ENCODE measurements at places on chromosomes 12 and 14. TPM values are rescaled to one million over a fixed set of nuclear protein-coding genes. Genes with fewer than 3 reads are reported as not detected.
A peak's percentile ranks its signal among the peaks of the same experiment; 100 is the strongest.

DNA sequence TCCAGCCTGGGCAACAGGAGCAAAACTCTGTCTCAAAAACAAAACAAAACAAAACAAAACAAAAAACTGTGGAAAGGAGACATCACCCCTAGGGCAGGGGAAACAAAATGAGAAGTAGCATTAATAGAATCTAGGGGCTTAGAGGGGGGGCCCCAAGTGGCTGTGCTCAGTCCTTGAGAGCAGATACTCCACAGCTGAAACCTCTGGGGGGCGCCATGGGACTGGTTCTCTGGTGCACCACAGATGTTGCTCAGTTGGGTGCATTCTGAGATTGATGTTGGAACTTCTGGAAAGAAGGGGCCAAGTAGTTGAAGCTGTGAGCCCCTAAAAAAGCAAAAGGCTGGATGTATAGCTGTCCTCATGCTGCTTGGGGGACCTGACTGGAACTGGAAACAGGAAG is 11.8 kb upstream of the SYNE2 start:
- H3K4me1 ChIP-seq: 0 out of 2 replicates have a peak, but pooled peaks cover 5% of the 10 kb centered on the region
- peaks cover 3% of the 10 kb centered on the region for H3K27me3 ChIP-seq
- H3K36me3 ChIP-seq: peaks cover 13% of the 10 kb centered on the region

KCNJ8 gene
- total RNA-seq: 1.9 TPM

DEPDC4 gene
- 5.5 TPM for total RNA-seq

DNA sequence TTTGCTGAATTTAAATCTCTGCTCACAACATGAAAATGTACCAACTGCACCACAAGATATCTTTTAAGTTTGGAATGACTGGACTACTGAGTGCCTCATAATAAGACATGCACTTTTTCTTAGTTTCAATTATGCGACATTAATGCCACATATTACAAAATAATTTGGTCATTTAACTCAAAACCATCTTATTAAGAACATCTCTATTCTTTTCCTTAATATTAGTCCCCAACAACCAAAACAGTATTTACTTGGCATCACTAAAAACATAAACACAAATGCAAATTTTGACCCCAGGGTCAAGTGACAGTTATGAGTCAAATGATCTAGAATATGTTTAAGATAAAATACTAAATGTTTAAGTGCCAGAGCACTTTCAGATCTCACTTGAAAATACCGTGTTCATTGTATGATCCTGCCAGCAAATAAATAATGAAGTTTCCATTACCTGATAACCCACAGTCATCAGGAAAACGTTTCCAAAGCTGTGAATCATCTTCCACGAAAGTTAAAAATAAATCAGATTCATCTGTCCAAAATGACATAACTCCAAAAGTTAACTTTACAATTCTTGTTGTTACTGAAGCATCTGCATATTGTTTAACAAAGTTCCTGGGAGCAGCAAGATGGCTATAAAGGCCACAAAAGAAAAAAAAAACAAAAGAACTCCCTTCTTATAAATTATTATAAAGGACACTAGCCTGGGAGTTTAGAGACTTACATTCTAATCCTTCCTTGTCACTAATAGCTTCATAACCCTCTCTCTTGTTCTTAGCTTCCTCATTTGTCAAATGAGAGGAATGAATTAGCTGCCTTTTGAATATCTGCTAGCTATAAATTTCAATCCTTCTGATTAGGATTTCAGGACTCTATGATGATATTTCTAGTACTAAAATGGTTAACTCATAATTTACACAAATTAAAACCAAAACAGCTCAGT is 30.5 kb upstream of the AP4S1 start:
- peaks cover 22% of the 10 kb centered on the region for H3K36me3 ChIP-seq
- no peaks in the 10 kb centered on the region for H3K27me3 ChIP-seq
- no peak for DNase-seq
- H3K4me1 ChIP-seq: peaks cover 55% of the 10 kb centered on the region

- H3K4me3 ChIP-seq: no peak overlapping the region
- H3K4me1 ChIP-seq: no peaks in the 10 kb centered on the region
- DNase-seq: no peak
- H3K27ac ChIP-seq: no peak overlapping the region
- H3K36me3 ChIP-seq: peaks cover 7% of the 10 kb centered on the region
Observed at GRCh38 chr12:88854260-88854659, 274.0 kb upstream of the KITLG start.

- H3K36me3 ChIP-seq: no peaks in the 10 kb centered on the region
- no peak overlapping the region for H3K27ac ChIP-seq
- H3K4me1 ChIP-seq: peaks cover 11% of the 10 kb centered on the region
- H3K4me3 ChIP-seq: no peak overlapping the region
Observed at GRCh38 chr12:4934407-4935035, 24.8 kb downstream of the KCNA1 start.

DNA sequence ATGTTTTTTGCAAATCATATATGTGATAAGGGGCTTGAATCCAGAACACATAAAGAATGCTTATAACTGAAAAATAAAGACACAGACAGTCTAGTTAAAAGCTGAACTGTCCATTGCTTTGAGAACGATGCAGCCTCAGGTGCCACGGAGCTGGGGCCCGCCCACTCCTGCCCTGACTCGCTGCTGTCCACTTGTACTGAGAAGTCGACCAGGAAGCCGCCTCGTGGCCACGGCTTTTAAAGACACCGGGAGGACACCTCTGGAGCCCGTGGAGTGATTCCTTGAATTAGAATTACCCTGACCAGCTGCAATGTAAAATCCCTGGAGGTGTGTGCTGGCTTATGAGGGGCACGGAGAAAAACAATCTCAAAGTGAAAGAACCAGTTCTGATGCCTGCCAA is 23.9 kb upstream of the TEX22 start:
- peaks cover 30% of the 10 kb centered on the region for H3K36me3 ChIP-seq
- DNase-seq: no peak
- H3K27ac ChIP-seq: no peak overlapping the region
- peaks cover 15% of the 10 kb centered on the region for H3K27me3 ChIP-seq
- H3K4me3 ChIP-seq: no peak overlapping the region
- peaks cover 11% of the 10 kb centered on the region for H3K4me1 ChIP-seq

- peaks cover 18% of the 10 kb centered on the region for H3K4me1 ChIP-seq
- DNase-seq: no peak
- H3K27me3 ChIP-seq: no peaks in the 10 kb centered on the region
- no peaks in the 10 kb centered on the region for H3K36me3 ChIP-seq
- no peak overlapping the region for H3K27ac ChIP-seq
- H3K4me3 ChIP-seq: no peak overlapping the region
Observed at GRCh38 chr14:32332415-32333316, 3.6 kb downstream of the AKAP6 start.

GRCh38 chr12:15563663-15564062 is 225.5 kb downstream of the EPS8 start:
- H3K27ac ChIP-seq: 0 out of 2 replicates have a peak overlapping the region, but pooled peaks have one; percentile 2
- no peak for DNase-seq
- H3K4me1 ChIP-seq: peaks cover 19% of the 10 kb centered on the region
- no peaks in the 10 kb centered on the region for H3K27me3 ChIP-seq

VTI1B gene
- 123 TPM for total RNA-seq

- no peak overlapping the region for H3K4me3 ChIP-seq
- H3K27me3 ChIP-seq: no peaks in the 10 kb centered on the region
- peaks cover 4% of the 10 kb centered on the region for H3K4me1 ChIP-seq
- H3K27ac ChIP-seq: no peak overlapping the region
- peaks cover 6% of the 10 kb centered on the region for H3K36me3 ChIP-seq
Observed at GRCh38 chr14:62558451-62558850, 486.8 kb downstream of the KCNH5 start.

GRCh38 chr14:32090686-32091085 is 13.6 kb downstream of the ARHGAP5 start:
- H3K27me3 ChIP-seq: no peaks in the 10 kb centered on the region
- no peak overlapping the region for H3K4me3 ChIP-seq
- DNase-seq: no peak
- H3K27ac ChIP-seq: no peak overlapping the region
- H3K4me1 ChIP-seq: peaks cover 22% of the 10 kb centered on the region

DNA sequence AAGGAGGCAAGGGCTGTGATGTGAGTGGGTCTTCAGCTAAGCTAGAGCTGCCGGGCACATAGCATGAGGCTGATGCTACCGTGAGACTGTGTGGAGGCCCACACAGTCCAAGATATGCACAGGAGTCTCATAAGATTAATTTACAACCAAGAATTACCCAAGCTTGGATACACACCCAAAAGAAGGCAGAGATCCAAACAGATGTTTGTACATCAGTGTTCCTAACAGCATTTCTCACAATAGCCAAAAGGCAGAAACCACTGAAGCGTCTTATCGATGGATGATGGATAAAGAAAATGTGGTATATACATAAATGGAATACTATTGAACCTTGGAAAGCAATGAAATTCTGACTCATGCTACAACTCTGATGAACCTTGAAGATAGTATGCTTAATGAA is 40.8 kb upstream of the RIC8B start:
- H3K4me1 ChIP-seq: 0 out of 2 replicates have a peak, but pooled peaks cover 3% of the 10 kb centered on the region
- H3K27ac ChIP-seq: no peak overlapping the region
- no peaks in the 10 kb centered on the region for H3K27me3 ChIP-seq
- no peak overlapping the region for H3K4me3 ChIP-seq
- H3K36me3 ChIP-seq: no peaks in the 10 kb centered on the region
- DNase-seq: no peak

PTGER2 gene
- 0.92 TPM for total RNA-seq

GPR84 gene
- total RNA-seq: not detected

NOPCHAP1 gene
- 38.2 TPM for total RNA-seq

FGF23 gene
- 0.24 TPM for total RNA-seq

GRCh38 chr12:80415466-80415865 is 28.6 kb upstream of the PTPRQ start:
- no peak for DNase-seq
- H3K4me3 ChIP-seq: no peak overlapping the region
- no peaks in the 10 kb centered on the region for H3K36me3 ChIP-seq
- H3K27me3 ChIP-seq: no peaks in the 10 kb centered on the region

- no peak overlapping the region for H3K27ac ChIP-seq
- H3K36me3 ChIP-seq: peaks cover 46% of the 10 kb centered on the region
- no peak overlapping the region for H3K4me3 ChIP-seq
- DNase-seq: no peak
- no peaks in the 10 kb centered on the region for H3K27me3 ChIP-seq
Observed at GRCh38 chr12:123346946-123347345, 17.7 kb downstream of the SBNO1 start.

RASSF9 gene
- total RNA-seq: 0.33 TPM

DNA sequence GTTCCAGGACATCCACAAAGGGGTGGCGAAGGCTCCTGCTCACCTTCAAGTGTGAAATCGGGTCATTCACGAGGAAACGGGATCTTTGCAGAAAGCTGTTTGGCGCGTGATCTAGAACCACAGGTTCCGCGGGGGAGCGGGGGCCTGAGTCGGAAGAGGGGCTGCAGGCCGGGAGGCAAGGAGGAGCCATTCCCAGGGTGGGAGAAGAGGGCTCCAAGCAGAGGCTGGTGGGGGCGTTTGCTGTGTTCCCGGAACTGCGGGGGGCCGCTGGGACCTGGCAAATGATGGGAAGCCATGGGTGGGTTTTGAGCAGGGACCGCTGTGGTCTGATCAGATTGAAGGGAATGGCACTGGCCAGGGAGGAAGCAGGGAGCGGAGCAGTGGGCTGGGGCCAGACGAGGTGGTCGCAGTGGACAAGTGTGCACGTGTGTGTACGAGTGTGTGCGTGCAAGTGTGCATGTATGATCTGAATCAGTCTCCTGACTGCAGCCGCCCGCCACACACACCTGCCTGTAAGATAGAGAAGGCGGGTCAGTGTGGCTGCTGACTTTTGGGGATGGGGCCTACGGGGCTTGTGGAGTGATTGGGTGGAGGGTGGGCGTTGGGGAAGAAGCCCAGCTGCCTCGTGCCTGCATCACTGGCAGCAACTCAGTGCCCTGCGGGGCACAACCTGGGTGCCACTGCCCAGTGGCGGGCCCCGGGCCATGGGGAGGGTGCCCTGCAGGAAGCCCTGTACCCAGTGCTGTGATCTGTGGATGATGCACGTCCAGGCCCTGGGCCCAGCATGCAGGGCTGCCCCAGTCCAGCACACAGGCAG is 141.9 kb downstream of the KIF26A start:
- no peaks in the 10 kb centered on the region for H3K36me3 ChIP-seq
- no peak overlapping the region for H3K27ac ChIP-seq
- no peak for DNase-seq
- H3K27me3 ChIP-seq: no peaks in the 10 kb centered on the region
- no peak overlapping the region for H3K4me3 ChIP-seq
- H3K4me1 ChIP-seq: peaks cover 2% of the 10 kb centered on the region

- no peak overlapping the region for H3K4me3 ChIP-seq
- H3K4me1 ChIP-seq: no peaks in the 10 kb centered on the region
- H3K27me3 ChIP-seq: no peaks in the 10 kb centered on the region
- no peak overlapping the region for H3K27ac ChIP-seq
- DNase-seq: no peak
Observed at GRCh38 chr12:16076557-16076956, 165.4 kb downstream of the DERA start.

Data from WTC11 (cell line).